ENCODE measurements at places on chromosomes 7 and 10.

- DNase-seq: no peak
Observed at GRCh38 chr7:69808391-69808790, 210.1 kb downstream of the AUTS2 start.

- peak; percentile 78 for DNase-seq
Observed at GRCh38 chr10:28879875-28880682, 202.8 kb downstream of the BAMBI start.

- DNase-seq: no peak
Observed at GRCh38 chr7:155758348-155758747, 53.9 kb downstream of the SHH start.

- no peak for DNase-seq
Observed at GRCh38 chr7:915291-916218, 38.9 kb downstream of the ADAP1 start.

DNA sequence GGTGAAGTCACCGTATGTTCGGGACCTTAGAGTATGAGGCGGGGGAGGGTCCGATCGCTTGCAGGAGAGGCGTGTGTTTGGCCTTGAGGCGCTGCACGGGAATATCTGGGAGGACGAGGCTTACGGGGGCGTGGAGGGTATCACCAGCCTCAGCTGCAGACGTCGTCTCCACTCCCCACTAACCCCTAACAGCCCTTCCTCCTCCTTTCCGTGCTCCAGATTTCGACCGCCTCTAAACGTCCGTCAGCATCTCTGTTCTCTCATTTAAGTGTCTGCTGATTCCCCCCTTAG is 23.5 kb upstream of the ZNF12 start:
- no peak for DNase-seq

DNA sequence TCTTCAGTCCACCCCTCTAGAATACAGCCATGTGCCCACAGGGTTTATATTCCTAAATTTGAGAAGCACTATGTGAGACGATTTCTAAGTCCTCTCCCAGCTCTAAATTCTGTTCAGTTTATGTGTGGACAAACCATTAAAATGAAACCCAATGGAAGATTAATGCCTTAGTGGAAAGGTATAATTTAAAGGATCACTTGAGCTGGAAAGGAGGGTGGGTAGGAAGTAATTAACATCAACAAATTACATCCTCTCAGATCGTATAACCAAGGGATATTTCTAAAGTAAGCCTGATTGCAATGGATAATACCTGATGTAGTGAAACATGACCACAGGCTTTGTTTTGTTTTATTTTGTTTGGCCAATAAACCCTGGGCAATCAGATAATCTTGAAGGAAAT is 511.0 kb upstream of the COBL start:
- DNase-seq: no peak

- no peak for DNase-seq
Observed at GRCh38 chr7:57071-57470, 135.3 kb upstream of the FAM20C start.

DNA sequence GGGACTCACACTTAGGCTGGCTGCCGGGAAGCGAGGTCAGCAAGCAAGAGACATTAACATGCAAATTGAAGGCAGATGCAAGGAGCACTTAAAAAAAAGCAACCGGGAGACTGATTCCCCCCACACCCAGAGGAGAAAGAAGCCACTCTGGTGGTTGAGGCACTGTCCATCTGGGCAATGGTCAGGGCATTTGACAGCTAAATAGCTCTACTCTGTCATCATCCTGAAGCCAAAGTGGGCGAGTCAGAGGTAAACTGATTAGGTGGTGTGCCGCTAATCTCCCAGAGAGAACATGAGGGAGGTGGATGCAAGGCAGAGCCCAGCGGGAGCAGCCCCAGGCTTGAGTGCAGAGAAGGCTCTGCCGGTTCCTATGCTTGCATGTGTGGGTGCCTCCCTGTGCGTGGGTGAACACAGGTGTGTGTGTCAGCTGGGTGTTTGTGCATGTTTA is 100.6 kb downstream of the PLXNA4 start:
- no peak for DNase-seq

- DNase-seq: no peak
Observed at GRCh38 chr10:43136432-43136831, 1.8 kb upstream of the CSGALNACT2 start.

GRCh38 chr10:21976280-21976679 is 27.2 kb downstream of the DNAJC1 start:
- DNase-seq: no peak

DNA sequence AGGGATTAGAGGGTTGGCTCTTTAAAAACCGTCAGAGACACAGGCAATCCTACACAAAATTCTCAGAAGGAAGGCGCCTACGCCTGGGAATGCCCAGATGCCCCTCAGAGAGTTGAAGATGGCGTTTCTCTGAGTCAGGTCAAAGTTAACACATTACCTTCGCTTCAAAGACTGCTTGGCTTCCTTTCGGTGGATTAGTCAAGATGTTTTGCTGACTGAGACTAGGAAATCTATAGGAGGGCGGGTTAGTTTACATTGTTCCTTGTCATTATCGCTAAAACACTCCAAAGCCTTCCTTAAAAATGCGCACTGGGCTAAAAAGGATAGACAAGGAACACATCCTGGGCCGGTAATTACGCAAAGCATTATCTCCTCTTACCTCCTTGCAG is 995 bp upstream of the CFTR start:
- DNase-seq: no peak

DNA sequence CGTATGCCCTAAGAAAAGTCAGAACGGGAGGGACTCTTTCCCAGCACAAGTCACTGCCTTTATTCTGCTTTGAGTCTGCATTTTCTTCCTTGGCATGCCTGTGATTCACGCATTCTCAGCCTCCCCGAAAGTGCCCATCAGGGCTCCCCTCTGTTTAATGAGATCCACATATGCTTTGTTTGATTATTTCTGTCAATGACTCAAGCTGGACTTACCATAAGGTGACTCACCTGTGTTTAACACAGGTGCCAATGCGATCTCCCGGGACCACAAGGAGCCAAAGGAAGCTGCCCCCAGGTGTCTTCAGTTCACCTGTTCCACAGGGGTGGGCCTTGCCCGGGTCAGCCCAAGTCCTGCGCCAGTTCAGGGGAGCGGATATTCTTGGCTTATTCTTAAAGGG is 386.0 kb upstream of the SHH start:
- DNase-seq: no peak

DNA sequence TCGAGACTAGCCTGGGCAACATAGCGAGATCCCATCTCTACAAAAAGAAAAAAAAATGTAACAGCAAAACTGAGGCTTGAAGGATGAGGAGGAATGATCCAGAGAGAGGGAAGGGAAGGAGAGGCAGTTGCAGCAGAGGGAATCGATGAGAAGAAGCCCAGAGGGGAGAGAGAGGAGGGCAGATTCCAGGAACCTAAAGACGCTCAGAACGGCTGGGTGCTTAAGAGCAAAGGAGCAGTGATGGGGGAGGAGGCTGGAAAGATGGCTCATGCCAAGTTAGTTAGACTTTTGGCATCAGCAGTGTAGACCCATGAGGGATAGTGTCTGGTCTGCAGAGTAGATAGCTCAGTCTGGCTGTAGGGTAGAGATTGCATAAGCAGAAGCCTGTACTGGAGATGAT is 10.3 kb upstream of the MUC17 start:
- no peak for DNase-seq

- DNase-seq: peak; percentile 25
Observed at GRCh38 chr7:152341039-152341913, 94.5 kb downstream of the KMT2C start.

DNA sequence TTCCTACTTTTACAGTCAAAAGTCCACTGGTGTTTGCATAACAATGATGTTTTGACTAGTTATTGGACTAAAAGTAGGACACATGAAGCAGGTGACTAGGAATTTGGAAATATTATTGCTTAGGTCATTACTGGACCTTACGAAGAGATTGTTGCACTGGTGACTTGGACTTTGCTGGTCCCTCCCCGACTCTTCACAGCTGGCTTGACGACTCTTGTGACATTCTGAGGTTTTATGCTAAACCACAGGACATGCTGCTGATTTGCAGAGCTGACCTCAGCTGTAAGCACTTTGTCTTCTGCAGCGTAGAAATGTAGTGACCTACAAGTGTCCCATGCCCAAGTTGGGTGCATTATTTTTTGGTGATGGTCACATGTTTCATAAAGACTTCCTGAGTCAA is 21.9 kb downstream of the PCBD1 start:
- peak; percentile 34 for DNase-seq

- no peak for DNase-seq
Observed at GRCh38 chr7:156554488-156554887, 86.1 kb upstream of the RNF32 start.

GRCh38 chr7:80370587-80370986 is 141.3 kb downstream of the GNAT3 start:
- DNase-seq: no peak

GRCh38 chr7:27125986-27126394 is 4.6 kb downstream of the HOXA4 start:
- DNase-seq: no peak

DNA sequence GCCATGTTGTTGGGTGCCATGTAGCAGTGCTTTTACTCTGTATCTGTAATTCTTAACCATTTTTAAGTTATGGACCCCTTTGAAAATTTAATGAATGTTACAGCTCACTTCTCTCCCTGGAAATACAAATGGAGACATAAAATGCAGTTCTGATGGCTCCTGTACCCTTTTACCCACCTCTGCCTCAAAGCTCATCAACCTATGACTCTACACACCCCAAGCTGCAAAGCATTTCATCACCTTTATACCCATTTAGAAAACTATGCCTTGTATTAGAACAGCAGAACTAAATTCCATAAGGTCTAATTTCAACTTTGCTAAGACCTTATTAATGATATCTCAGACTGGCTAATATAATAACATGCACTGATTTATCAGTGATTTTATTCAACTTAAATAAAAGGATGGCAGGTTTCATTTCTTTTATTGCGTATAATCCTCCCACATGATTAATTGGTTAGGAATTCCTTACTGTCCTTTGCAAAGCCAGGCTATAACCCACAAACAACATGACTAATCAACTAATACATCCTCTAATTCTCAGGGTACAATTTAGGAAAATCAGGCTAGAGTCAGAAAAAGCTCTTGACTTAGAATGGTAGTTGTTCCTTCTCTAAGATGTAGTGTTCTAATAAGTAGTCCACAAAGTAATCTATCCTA is 68.1 kb downstream of the CPEB3 start:
- no peak for DNase-seq

GRCh38 chr7:111014079-111014478 is 76.8 kb upstream of the LRRN3 start:
- no peak for DNase-seq

- DNase-seq: peak; percentile 86
Observed at GRCh38 chr10:93288679-93289634, 193.2 kb downstream of the MYOF start.

- DNase-seq: no peak
Observed at GRCh38 chr10:89431977-89432376, 17.6 kb downstream of the IFIT5 start.

DNA sequence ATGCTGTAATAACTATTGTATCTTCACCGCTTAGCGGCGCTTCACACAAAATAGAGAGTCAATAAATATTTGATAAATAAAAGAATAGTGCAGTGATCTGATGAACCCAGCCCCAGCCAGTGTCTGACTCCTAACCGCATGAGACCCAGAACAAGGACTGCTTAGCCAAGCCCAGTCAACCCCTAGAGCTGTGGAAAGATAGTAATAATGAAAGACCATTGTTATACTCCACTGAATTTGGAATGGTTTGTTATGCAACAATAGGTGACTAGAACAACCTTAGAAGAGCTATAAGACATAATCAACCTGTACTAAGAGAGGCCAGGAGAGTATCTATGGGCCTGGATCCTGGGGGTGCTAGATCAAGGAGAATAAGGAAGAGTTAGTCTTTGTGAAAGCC is 230.5 kb upstream of the INHBA start:
- DNase-seq: no peak

GRCh38 chr10:74913377-74913979 is 87.1 kb downstream of the KAT6B start:
- DNase-seq: no peak

- no peak for DNase-seq
Observed at GRCh38 chr10:124356701-124357560, 61.8 kb downstream of the OAT start.

GRCh38 chr10:74932648-74933047 is 106.2 kb downstream of the KAT6B start:
- DNase-seq: peak; percentile 63

GRCh38 chr10:87818505-87819288 is 671 bp upstream of the ATAD1 start:
- DNase-seq: peak; percentile 21

All from femur (tissue), 1 donor.